ENCODE measurements at places on chromosomes 7 and 10. TPM values are rescaled to one million over a fixed set of nuclear protein-coding genes. Genes with fewer than 3 reads are reported as not detected.

DNA sequence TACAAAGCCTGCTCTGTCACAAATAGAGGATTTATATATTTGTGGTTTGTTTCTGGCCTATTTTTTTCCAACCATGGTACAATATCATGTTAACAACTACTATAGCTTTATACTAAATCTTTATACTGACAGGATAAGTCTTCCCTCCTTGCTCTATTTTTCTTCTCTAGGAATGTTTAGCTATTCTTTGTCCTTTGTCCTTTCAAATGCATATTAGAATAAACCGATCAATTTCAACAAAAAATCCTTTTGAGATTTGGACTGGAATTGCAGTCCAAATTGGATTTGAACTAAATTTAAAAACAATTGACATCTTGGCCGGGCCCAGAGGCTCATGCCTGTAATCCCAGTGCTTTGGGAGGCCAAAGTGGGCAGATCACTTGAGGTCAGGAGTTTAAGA is 39.2 kb upstream of the CTTNBP2 start:
- DNase-seq = no peak

The HPSE2 gene
- not detected for total RNA-seq

DNA sequence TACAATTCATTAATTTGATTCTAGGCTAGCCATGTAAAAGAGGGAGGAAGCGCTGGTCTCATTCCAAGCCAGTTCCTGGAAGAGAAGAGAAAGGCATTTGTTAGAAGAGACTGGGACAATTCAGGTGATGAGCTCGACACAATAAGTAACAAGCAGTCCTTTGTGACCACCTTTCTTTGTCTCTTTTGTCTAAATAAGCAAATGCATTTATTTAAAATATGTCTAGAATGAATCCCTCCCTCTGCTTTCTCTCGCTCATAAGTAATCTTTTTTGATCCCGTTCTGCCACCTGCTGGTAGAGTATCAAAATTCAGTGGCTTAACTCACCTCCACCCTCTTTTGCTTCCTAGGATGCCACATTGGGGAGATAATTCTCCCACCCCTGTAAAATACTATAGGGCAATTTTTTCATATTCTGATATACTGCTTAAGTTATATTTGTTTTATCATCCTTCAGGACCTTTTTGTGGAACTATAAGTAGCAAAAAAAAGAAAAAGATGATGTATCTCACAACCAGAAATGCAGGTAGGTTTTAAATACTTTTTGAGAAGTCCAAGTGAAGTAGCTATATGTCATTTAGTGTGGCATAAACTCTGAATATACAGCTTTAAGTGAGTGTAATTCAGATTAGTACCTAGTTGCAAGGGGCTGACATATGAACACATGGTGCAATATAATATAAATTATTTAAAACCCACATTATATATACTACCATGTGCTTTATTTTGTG is 91.5 kb downstream of the GSDME start:
- peak; percentile 62 for DNase-seq

The OGDHL gene
- total RNA-seq = not detected

The PDE6C gene
- total RNA-seq = not detected
